GM23338 (cell line): ENCODE measurements at places on chromosomes 3 and 15. TPM values are rescaled to one million over a fixed set of nuclear protein-coding genes. Genes with fewer than 3 reads are reported as not detected.

The CACNA2D2 gene
- total RNA-seq = 10.3 and 11.4 TPM in 2 replicates

The GHSR gene
- total RNA-seq = not detected in 2 replicates

The UQCRC1 gene
- 439 and 460 TPM in 2 replicates for total RNA-seq

The DNAH12 gene
- total RNA-seq = 0.27 TPM in 1 of 2 replicates, not detected in the other

The C3orf49 gene
- total RNA-seq = not detected in 2 replicates

The GPR149 gene
- total RNA-seq = 0.21 TPM in 1 of 2 replicates, not detected in the other

The C3orf22 gene
- not detected in 2 replicates for total RNA-seq

The PRSS50 gene
- total RNA-seq = 1.4 and 1.5 TPM in 2 replicates
